NCI-H460 (cell line): ENCODE measurements at places on chromosomes 5 and 9.

- no peak for DNase-seq
Measured at GRCh38 chr9:86812616-86813015, 134.7 kb downstream of the GAS1 start.

GRCh38 chr5:154236011-154236410 lies 45.5 kb downstream of the GALNT10 start:
- DNase-seq, result no peak

GRCh38 chr5:134371834-134372340 lies 518 bp downstream of the UBE2B start:
- DNase-seq, result no peak

DNA sequence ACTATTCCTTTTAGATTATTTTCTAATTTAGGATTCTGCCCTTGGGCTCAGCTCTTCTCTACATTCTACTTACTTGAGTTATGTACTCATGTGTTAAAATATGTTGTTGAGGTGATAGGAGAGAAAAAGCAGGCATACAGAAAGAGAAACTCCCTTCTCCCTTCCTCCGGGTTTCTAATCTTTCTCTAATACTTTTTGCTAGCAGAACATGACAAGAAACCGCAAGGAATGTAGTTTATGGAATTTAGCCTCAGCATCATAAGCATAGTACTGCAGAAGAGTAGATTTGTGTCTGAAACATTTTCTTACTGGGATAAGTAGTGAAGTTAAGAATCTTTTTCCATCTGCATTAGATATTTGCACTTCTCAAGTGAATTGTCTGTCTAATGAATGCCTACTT lies 139.5 kb upstream of the CYLC2 start:
- DNase-seq, result no peak

- DNase-seq, result no peak
Measured at GRCh38 chr5:154858972-154859871, 795 bp downstream of the CNOT8 start.

DNA sequence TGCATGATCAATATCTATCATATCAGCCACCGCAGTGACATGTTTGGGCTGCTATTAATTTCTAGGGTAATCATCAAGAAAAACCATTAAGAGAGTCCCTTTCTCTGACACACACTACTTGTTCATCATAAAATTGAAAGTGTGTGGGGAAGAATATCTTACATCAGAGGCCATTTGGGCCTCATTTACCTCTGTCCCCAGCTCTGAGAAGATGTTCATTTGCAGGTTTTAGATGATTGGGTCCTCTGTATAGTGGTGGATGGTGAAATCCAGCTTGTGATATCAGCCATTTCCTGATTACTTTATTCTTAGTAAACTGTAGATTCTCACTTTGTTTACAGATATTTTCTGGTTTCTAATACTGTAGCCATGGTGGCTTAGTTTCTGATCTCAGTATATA lies 29.8 kb upstream of the PJA2 start:
- DNase-seq, result no peak

DNA sequence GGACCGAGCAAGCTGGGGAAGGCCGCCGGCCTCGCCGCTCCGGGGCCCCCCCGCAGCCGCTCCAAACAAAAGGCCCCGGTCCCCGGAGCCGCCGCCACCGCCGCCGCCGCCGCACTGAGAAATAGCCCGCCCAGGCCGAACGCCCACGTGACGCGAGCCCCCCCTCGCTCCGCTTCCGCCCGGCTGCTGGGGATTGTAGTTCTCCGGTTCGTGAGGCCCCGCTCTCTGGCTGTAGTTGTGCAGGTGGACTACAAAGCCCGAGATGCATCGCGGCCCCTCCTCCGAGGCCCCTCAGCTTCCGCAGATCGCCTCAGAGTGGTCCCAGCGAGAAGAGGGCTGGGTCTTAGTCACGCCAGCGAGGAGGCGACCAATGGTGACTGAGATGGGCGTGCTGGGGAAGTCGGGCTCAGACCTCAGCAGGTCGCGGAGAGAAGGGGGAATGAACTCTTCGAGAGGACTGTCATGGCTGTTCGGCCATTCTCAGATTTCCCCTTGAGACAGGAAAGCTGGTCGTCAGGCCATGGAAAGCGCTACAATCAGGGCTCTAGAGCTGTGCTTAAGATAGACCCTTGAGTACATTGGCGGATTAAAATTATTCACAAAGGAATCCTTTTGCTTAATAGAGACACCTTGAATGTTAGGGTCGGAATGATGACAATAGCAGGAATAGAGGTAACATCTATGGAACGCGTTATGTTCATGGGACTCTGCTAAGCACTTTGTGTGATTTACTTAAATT lies 489 bp upstream of the PANK3 start:
- peak; percentile 99 for DNase-seq

GRCh38 chr9:135574943-135575342 lies 13.4 kb downstream of the PAEP start:
- DNase-seq, result no peak

- DNase-seq, result no peak
Measured at GRCh38 chr5:133992429-133993155, 12.2 kb downstream of the VDAC1 start.

DNA sequence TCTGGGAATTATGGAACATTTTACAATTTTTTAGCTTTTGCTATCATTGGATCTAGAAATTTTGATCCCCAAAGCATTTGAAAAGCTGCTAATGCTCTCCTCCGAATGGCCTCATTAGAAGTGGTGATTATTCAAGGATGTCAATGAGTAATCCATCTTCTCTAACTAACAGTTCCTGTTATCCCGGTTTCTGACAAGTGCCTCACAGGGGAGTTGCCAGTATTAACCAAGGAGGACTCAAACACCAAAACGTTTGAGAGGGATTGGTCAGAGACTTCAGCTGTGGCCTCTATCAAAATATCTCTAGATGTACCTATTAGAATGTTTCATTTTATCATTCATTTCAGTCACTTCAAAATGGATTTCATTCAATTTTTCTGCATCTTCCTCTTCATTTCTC lies 208.3 kb upstream of the ITGA1 start:
- no peak for DNase-seq

GRCh38 chr5:147904110-147904509 lies 2.2 kb downstream of the C5orf46 start:
- DNase-seq, result no peak

DNA sequence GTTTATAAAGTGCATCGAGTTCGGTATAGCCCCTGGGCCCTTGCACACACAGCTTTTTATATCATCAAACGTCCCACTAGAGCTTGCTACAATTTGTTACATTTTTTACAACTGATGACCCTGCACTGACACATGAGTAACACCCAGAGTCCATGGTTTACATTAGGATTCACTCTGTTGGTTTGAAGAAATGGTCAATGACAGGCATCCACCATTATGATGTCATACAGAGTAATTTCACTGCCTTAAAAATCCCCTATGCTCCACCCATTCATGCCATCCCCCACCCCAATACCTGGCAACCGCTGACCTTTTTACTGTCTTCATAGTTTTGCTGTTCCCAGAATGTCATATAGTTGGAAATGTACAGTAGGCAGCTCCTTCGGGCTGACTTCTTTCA lies 130.2 kb downstream of the MED10 start:
- DNase-seq, result no peak

DNA sequence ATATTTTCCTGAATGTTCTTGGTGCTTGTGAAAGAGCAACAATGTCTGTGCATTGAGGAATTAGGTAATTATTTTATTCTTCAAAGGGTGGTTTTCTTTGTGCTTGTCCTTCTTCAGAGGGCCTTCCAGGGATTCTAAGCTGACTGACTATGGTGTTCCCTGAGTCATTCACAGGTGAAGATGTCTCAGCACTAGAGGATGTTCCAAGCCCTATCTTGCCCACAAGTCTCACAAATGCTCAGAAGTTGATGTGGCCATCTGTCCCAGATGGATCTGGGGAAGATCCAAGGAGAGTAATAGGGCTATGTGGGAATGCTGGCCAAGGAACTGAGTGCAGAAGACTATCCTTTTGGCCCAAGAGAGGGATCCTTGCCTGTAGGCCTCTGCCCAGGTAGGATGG lies 120.9 kb downstream of the ADAMTSL1 start:
- no peak for DNase-seq

DNA sequence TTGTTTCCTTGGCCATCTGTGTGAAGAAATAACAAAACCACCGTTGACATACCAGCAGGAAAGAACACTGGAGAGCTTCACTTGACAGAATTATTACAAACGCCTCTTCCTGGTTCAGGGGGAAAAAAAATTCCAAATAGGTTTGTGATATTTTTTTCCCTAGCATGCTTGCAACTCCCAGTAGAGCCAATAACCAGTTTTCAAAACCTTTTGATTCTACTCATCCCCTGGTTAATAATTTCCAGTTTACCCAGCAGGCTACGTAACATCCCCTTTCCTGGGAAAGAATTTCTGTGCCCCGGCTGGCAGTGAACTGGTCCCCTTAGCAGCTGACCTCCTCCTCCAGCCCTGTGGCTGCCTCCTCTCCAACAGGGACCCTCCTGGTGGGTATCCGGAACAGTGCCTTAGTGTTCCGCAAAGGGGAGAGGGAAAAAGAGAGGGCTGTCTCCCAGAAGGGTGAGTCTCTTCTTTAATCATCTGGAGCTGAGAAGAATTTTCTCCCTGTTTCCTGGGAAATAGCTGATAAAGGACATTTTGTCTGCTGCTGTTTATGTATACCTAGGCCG lies 72.8 kb upstream of the BOD1 start:
- no peak for DNase-seq

DNA sequence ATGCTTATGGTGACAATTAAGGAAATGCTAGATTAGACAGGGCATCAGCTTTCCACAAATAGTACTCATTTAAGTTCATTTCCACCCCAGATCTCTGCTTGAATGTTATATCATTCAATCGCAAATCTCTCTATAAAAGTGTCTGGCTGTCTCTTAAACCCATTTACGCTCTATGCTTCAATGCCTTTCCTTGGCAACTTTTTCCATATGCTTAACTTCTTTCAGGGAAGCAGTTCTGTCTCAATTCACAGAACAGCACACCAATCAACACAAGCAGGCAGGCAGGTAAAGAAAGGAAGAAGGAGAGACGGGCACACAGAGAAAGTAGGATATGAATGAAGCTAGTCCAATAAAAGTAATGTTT lies 243.1 kb downstream of the DENND1A start:
- no peak for DNase-seq

- no peak for DNase-seq
Measured at GRCh38 chr5:158552241-158552640, 547.5 kb downstream of the EBF1 start.

GRCh38 chr5:146068977-146069779 lies 36.2 kb downstream of the PLAC8L1 start:
- DNase-seq, result no peak

DNA sequence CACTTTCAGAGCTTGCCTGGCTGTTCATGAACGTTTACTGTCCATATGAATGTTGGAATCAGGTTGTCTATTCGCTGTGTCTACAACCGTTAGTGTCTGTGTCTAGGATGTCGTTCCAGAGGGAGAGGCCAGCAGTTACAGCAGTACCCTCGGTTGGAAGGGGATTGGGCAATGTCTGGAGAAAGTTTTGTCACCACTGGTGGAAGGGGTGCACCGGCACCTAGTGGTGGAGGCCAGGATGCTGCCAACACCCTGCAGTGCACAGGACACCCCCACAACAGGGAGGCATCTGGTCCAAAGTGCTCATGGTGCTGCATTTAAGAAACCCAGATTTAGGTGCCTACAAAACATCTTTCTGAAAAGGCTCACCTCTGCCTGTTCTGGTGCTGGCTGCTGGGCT lies 220.7 kb downstream of the FANCC start:
- DNase-seq, result no peak

DNA sequence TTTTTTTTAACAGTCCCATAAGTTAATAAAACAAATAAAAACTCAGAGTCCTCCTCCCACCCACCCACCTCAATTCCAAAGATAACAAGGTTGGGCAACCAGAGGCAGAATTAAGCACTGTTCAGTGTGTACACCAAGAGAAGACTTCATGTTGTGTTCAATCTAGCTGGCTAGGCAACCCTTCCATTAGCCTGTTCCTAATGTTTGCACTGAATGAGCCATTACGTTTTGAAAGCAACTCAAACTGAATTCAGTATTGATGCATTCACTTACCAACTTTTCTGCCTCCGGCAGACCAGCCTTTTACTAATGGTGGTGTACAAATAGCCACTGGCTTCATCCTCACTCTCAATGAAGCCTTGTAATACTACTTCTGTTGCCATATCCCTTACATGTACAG lies 47.5 kb downstream of the PBX3 start:
- no peak for DNase-seq

DNA sequence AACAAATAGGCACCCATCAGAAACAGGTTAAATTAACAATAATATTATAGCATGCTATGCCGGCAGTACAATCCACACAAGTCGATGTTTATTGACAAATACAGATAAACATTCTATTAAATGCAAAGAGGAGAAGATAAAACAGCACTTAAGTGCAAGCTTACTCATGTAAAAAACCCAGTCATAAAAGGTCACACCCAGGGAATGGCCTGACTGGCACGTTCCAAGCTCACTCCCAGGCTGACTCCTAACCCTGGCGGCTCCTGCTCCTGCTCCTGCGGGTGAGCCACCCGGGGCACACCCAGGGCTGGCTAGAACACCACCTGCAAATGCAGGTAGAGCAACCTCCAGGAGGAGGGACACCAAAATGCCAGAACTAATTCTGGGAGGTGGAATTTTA lies 66.9 kb downstream of the SEMA4D start:
- DNase-seq, result peak; percentile 6

- DNase-seq, result no peak
Measured at GRCh38 chr9:37575921-37576721, at the start of gene FBXO10. Gene FBXO10 (minus strand): TSS chr9:37576380. CDS start chr9:37541768, 34,612 bp downstream.

DNA sequence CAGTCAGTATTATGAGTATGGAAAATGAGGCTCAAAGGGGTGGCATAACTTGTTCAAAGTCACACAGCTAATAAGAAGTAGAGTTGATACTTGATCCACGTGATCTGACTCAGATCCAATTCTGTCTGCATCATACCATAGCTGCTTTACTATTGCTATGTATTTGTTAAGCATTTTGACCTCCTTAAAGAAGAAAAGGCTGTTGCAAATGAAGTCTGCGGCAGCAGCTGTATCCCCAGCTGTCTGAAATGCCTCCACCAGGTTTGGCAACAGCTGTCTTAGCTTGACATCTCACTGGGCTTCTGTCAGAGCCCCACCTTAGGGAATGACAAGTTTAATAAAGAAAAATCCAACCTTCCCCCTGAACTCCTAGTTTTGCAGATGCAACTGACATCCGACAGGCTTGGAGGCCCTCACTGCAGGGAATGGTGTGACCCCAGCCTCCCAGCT lies 75.6 kb upstream of the SLC44A1 start:
- no peak for DNase-seq

DNA sequence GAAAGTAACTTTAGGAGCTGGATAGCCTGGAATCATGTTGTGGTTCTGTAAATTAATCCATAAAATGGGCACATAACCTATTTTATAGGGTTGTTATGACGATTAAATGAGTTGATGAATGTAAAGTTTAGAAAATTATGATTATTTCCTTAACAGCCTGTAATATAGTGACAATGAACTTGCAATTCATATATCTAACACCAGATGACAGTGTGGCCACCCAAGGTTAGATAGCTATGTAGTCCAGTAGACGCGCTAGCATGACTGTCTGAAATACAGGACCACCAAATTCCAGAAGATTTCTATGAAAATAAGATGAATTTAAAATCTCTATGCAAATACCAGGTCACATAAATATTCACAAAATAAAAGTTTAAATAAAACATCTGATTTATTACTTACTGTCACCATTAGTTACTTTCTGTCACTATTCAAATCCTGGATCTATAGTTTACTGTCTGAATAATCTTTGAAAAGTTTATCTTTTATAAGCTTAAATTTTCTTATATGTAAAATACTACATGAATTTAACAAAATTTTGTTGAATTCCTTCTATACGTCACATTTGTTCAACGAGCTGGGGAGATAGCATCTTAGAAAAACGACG lies 26.1 kb upstream of the MACIR start:
- peak; percentile 50 for DNase-seq

- no peak for DNase-seq
Measured at GRCh38 chr5:16883806-16884205, 52.3 kb downstream of the MYO10 start.
